ENCODE measurements at places on chromosomes 1 and 21. TPM values are rescaled to one million over a fixed set of nuclear protein-coding genes. Genes with fewer than 3 reads are reported as not detected.

The RNF186 gene
- total RNA-seq, result not detected

The PRAMEF6 gene
- total RNA-seq, result not detected

The BRWD1 gene
- total RNA-seq, result 62.1 TPM

The TM2D1 gene
- 55.7 TPM for total RNA-seq

The IL22RA1 gene
- total RNA-seq, result not detected

All from fibroblast of lung (primary cell).